Urinary bladder (tissue), 4 donors: ENCODE measurements at places on chromosomes 6 and 20. TPM values are rescaled to one million over a fixed set of nuclear protein-coding genes. Genes with fewer than 3 reads are reported as not detected.

- no peak for DNase-seq
These were observed 221.5 kb downstream of the MYLK4 start for GRCh38 chr6:2529211-2529719.

GRCh38 chr6:98847779-98848538 is 13.6 kb downstream of the POU3F2 start:
- DNase-seq, result no peak

- no peak for DNase-seq
These were observed 288.2 kb downstream of the GJA1 start for GRCh38 chr6:121723623-121724022.

DNA sequence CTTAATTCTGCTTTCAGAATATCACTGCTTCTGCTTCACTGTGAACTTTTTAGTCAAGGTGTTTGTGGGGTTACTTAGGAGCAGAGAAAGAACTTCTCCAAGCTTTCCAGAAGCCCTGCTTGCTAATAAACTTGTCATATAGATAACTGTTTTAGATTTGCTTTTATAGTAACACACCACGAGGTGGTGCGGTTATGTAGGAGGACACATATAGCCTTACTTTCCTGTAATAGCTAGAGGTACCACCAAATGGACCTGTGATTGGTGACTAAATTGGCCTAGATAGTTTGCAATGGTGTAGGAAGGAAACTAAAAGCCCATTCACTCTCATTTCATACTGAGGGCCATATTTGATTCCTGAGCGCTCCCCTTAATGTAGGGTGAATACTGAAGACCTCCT is 52.3 kb upstream of the BCLAF1 start:
- DNase-seq, result no peak

DNA sequence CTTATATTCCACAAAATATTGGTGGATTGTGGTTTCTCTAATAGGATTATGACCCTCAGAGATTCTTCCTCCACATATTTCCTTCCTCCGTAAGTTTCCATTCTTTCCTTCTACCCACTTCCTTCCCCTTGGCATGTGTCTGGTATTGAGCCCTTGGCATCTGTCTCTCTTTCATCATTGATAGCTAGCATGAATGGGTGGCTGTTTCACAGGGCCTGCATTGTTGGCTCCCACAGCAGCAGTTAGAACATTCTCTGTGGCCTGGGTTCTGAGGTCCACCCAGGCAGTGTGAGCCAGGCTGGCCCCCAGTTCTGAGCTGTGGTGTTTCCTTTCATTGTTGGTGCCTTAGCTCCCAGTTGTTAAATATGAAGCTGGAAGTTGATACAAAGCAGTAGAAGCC is 125.3 kb downstream of the ANKS1A start:
- no peak for DNase-seq

DNA sequence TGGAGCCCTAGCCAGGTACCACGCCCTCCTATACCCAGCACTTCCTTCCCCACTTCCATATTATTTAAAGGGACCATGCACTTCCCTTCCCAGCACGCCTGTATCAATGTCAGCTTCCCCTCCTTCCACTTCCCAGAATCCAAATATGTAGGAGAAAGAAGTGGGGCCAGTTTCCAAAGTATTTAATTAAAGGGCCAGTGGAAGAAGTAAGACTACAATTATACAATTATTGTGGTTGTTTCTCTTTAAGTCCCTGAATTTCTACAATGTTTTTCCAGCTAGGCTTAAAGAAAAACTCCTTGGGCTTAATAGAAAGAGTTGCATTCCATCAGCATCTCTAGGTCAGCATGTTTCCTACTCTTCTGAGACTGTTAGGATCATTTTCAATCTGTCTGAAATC is 515.8 kb downstream of the PREX1 start:
- no peak for DNase-seq

- no peak for DNase-seq
These were observed 114.8 kb downstream of the HIVEP2 start for GRCh38 chr6:142830116-142830710.

- DNase-seq, result no peak
These were observed 110.6 kb upstream of the PTPN1 start for GRCh38 chr20:50399555-50399916.

GRCh38 chr20:13449868-13450434 is 188.8 kb downstream of the TASP1 start:
- no peak for DNase-seq

GRCh38 chr6:44805238-44805846 is 417.8 kb downstream of the CDC5L start:
- DNase-seq, result no peak

GRCh38 chr20:18978311-18978710 is 164.7 kb downstream of the SCP2D1 start:
- no peak for DNase-seq

- DNase-seq, result no peak
These were observed 28.2 kb upstream of the STX16 start for GRCh38 chr20:58622671-58623578.

GRCh38 chr20:11796026-11796425 is 121.7 kb upstream of the BTBD3 start:
- no peak for DNase-seq

GRCh38 chr6:42921801-42922200 is 5.9 kb downstream of the PTCRA start:
- DNase-seq, result no peak

- no peak for DNase-seq
These were observed 6.3 kb downstream of the SAMD5 start for GRCh38 chr6:147514831-147515230.

GRCh38 chr6:22320750-22321149 is 23.9 kb upstream of the PRL start:
- DNase-seq, result no peak

DNA sequence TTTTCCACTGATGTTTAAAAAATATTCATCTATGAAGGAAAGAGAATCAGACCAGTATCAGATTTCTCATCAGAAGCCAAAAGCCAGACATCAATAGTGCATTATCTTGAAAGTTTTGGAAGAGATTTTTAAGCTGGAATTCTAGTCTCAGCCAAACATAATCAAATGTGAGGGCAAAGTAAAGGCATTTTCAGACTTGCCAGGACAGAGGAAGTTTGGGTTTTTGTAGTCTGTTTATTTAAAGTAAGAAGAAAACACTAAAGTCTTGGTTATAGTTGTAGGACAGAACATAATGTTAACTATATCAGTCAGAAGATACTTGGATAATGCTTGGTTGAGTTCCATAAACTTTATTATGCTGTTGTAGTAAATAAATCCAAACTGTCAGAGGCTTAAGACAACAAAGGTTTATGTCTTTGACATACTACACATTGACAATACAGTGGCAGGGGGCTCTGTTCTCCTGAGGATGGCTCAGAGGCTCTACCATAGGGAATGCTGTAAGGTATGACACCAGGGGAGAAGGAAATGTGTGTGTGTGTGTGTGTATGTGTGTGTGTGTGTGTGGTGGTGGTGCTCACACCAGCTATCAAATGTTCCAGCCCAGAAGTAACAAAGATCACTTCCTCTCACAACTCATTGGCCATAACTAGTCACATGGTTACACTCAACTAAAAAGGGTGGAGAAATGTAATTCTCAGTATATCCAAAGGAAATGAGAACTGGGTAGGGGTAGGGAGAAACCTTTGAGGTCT is 26.7 kb upstream of the YWHAB start:
- DNase-seq, result peak; percentile 11

GRCh38 chr6:125753218-125753936 is 3.9 kb downstream of the HEY2 start:
- DNase-seq, result no peak

DNA sequence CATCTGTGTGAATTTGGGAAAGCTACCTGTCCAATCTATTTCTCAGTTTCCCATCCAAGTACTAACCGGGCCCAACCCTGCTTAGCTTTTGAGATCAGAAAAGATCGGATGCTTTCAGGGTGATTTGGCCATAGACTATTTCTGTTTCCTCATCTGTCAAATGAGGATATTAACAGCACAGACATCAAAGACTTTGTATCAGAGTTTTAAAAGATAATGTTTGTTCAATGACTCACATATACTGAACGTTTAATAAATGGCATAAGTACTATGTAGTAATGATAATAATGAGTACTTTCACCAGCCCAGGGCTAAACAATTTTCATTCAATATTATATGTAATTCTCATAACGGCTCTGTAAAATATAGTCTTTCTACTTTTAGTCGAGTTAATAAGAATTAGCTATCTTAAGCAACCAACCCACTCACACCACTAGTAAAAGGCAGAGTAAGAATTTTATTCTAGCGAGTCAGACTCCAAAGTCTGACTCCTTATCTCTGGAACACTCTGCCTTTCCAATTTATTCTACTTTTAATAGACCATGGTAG is 216.5 kb downstream of the ARHGAP18 start:
- DNase-seq, result no peak

DNA sequence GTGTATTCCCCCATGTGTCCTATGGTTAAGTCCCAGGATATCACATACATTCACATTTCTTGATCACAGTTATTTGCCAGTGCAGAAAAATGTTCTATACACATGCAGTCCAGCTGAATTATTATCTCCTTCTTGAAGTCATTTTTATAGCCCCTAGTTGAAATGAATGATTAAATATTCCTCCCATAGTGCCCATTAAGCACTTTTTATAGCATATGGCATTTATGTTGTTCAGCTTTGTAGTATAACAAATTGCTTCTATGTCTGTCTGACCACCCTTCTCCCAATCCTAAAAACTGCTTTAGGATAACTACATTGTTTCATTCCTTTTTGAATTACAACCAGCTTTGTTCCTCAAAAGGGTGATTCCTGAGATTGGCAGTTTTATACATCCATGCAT is 123.5 kb downstream of the ADGRB3 start:
- DNase-seq, result no peak

DNA sequence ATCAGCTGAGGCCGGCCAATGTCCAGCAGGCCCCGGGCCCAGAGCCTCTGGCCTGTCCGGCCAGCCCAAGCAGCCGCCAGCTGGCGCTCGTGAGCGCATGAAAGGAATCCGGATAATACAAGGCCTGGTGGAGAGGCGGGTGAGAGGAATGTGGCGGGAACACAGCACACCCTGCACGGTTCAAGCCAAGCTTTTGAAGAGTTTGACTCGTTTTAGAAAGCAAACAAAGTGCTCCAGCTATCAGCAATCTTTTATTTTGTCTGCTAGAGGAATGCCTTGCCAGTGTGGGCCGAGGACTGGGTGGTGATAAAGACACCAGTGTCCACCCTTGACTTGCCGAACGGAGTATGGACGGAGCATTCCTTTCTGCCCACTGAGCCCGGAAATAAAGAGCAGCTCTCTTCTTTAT is 9.3 kb upstream of the NEDD9 start:
- no peak for DNase-seq

- DNase-seq, result no peak
These were observed 21.4 kb upstream of the PREP start for GRCh38 chr6:105424175-105424783.

DNA sequence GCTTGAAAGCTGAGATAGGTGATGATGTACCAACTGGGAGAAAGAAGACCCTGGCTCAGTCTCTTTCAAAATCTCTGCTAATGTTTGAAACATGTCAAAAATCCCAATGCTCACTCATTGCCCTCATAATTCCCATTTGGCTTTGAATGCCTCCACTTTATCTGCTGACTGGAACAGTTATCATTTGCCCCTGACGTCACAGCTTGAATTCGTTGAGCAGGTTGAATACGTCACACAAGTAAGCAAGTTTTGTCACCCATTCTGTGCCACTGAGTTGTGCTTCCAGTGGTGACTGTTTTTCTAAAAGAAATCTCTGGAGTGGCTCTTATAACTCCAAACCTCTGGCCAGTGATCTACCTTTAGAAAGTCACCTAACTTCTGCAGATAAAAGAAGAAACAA is 991.4 kb downstream of the EYS start:
- DNase-seq, result no peak

- DNase-seq, result no peak
These were observed 48.8 kb downstream of the SRC start for GRCh38 chr20:37394543-37395409.

DNA sequence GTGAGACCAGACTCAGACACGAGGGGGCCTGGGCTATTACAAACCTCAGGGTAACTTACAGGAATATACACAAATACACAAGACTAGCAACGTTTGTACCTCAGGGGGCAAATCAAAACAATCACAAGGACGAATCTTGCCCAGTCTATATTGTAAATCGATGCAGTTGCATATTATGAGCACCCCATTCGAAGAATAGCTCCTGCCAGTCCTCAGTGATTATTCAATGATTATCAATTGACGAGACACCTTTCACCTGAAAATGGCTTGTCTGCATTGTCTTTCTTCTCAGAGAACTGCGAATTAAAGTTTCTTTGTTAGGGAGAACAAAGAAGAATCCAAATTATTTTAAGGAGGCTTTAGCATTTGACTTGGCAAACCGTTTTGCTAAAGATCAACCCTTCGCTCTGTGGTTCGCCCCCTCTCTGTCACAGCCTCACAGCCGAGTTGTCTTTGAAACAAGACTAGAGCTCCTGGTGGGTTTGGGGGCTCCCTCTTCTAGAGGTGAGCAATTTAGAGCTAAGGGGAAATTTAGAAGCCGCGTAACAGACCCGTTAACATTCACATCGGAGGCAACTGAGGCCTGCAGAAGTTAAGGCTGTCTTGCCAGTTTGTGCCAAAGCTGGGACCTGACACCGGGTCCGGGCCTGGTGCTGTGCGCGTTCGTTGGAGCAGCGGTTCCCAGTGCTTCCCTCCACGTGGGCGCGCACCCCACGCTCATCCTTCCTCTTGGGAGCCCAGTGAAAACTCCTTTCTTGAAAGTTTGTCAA is 24.9 kb upstream of the MAP3K7 start:
- DNase-seq, result peak; percentile 40

DNA sequence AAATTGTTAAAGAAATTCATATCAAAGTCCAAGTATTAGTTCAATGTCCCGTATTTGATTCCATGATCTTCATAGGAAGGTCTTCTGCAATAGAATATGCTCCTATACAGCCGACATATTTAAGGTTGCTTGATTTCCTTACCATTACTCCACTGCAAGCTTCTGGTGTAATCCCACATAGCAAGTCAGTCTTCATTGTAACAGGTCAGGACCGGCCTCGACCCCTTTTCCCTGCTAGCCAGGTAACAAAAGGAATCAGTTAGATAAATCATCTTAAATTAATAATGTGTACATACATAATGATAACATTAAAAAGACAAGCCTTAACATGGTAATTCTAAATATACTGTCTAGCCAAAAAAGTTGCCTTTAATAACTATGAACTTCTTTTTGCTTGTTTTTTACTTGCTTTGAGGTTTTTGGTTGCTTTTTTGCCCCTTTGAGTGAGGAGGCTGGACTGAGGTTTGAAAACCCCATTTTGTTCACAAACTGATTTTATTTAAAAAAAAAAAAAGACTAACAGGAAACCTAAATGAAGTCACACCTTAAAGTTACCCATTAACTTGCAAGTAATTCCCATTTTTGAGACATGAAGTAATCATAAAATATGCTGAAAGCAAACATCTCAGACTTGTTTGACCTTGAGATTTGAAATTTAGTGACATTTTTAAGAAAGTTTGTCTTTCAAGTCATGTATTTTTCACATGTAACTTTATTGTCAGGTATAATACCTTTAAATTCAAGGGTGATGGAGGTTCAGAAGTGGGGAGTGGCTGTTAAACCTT is 19.2 kb upstream of the SNX14 start:
- no peak for DNase-seq

GRCh38 chr20:51926670-51927305 is 124.5 kb upstream of the SALL4 start:
- DNase-seq, result no peak

The DPPA5 gene
- not detected for total RNA-seq

The SLC12A5 gene
- total RNA-seq, result 0.69 TPM

The AVP gene
- not detected for total RNA-seq

The PDYN gene
- total RNA-seq, result not detected

The ZC3H12D gene
- 1.2 TPM for total RNA-seq

The COQ3 gene
- 4.8 TPM for total RNA-seq

The PARD6B gene
- 11.7 TPM for total RNA-seq

The LINC00237 gene
- total RNA-seq, result not detected

The BPI gene
- 0.32 TPM for total RNA-seq

The SAPCD1 gene
- total RNA-seq, result 0.90 TPM

The POU5F1 gene
- 3.0 TPM for total RNA-seq

The SLC22A3 gene
- 11.0 TPM for total RNA-seq
